ENCODE measurements at places on chromosomes 3 and 15.
A peak's percentile ranks its signal among the peaks of the same experiment; 100 is the strongest.

DNA sequence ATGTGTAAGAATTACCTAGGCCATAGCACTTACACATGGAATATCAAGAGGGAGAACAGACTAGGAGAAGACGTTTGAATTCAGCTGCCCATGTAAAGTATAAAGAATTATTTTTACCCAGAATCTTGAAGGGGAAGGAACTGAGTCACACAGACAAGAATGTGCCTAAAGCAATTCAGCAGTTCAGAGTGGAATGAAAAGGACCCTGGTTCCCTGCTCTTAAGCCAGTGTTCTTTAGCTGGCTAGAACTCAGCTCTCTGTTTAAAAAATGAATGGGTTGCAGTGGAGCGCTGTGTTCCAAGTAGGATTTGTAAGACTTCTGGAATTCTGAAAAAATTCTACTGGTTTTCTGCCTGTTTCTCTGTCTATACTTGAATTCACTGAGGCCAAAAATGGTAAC, 440.2 kb downstream of the LPP start:
- DNase-seq = peak; percentile 95

GRCh38 chr3:182970811-182971418, 9.4 kb downstream of the DCUN1D1 start:
- DNase-seq = no peak

DNA sequence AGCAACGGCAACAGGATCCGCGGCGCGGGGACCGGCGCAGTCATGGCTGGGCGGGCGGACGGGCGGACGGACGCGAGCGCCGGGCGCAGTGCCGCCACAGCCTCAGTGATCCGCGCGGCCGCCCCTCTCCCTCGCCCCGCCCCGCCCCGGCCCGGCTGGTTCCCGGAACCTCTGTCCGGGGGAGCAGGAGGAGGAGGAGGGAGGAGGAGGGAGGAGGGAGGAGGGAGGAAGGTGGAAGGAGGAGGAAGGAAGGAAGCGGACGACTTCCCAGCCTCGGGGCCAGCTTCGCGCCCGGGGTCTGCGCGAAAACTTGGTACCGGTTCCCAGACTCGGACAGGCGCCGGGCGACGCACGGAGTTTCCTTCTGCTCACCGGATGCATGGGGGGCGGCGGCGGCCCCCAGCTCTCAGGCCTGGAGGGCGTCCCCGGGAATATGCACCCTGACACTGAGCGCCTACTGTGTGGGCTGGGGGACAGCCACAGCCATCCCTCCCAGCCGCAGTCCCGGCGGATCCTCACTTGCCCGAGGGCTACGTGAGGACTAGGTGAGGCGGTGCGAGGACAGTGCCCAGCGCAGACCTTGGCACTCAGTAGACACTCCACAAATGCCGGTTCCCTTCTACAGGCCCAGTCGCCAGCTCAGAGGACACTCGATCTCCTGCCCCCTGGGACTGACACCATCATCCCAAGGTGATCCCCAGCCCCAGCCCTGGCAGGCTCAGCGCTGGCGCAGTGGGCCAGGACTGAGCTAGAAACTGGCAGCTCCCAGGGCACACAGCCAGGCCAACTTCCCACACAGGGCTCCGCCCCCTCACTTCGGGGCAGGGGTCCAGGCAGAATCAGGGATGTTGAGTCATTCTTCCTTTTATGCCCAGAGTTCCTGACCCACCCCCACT, at the start of gene SHISA5:
SHISA5 (minus strand) TSS at position 124 of the 896 bp plus-strand sequence; CDS start at position 44, 80 bp downstream.
- peak; percentile 78 for DNase-seq

GRCh38 chr3:117842086-117842485, 1132.5 kb downstream of the TUSC7 start:
- DNase-seq = no peak

DNA sequence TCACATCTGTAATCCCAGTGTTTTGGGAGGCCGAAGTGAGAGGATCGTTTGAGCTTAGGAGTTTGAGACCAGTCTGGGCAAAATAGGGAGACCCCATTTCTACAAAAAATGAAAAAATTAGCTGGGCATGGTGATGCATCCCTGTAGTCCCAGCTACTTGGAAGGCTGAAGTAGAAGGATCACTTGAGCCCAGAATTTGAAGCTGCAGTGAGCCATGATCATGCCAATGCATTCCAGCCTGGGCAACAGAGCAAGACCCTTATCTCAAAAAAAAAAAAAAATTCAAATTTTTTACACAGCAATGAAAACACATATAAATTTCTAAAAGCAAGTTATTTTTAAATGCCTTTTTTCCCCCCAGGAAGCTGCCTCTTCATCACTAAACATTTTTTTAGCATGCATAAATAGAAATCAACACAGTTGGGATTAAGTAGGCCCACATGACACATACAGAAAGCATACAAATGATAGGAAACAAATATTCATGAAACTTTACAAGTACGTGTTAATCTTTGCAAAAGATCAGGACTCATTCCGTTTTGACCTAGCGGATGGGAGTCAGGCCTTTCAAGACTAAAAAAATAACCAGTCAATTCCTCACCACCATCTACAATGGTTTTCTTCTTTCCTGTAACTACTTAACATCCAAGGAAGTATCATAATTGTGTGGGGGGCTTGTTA, 45.6 kb upstream of the IGDCC4 start:
- peak; percentile 2 for DNase-seq
